NCI-H774 (cell line): ENCODE measurements at places on chromosomes 16 and 17.

DNA sequence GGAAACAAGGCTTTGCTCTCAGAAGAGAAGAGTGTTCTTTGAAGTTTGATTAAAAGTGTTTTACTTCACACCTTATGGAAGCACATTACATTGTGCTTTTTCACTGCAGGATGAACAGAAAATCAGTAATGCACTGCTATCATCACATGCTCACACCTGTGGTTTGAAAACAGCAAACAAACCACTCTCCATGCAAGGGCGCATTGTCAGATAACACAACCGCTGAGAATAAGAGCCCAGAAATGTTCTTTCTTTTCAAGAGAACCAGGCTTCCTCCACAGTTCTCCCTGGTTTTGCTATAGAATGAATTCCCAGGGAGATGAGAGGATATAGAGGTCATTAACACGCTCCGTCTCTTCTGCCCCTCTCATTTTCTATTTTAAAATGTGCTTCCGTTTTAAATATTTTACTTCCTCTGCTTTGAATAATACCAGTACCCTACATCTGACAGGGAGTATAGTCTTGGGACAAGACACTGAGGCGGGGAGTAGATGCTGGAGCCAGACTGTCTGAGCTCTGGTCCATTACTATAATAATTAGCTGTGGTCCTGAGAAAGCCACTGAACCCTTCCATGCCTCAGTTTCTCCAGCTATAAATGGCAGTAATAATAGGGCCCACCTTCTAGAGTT lies 71.6 kb downstream of the CDK5R1 start:
- no peak for DNase-seq

GRCh38 chr17:33816036-33816435 lies 439.0 kb upstream of the CCL2 start:
- DNase-seq: no peak

DNA sequence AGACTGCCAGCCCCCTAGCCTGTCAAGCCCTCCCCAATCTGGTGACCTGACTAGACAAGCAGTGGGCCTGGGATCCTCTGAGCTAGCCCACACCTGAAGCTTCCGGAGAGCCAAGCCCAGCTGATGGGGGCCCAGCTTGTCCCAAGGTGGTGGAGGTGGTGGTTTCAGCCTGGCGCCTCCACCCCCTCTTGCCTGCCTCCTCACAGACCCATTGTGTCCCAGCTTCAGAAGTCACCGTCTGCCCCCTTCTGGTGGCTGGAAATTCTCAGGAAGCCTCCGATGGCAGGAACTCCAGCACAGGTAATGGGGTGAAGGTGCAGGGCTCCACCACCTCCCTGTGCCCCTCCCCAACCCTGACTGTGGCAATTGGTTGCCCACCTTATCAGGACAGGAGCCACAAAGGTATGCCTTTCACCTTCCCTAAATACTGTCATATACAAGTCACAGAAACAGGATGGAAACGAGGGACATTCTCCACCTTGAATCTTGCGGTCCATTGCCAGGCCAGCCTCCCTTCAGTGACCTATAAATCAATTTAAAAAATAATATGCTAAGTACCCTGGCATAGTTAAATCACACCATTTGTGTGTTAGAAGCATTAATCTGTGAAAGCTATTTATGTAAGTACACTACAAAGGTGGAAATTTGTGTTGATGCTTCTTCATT lies 66.0 kb upstream of the ZNF423 start:
- peak; percentile 13 for DNase-seq

DNA sequence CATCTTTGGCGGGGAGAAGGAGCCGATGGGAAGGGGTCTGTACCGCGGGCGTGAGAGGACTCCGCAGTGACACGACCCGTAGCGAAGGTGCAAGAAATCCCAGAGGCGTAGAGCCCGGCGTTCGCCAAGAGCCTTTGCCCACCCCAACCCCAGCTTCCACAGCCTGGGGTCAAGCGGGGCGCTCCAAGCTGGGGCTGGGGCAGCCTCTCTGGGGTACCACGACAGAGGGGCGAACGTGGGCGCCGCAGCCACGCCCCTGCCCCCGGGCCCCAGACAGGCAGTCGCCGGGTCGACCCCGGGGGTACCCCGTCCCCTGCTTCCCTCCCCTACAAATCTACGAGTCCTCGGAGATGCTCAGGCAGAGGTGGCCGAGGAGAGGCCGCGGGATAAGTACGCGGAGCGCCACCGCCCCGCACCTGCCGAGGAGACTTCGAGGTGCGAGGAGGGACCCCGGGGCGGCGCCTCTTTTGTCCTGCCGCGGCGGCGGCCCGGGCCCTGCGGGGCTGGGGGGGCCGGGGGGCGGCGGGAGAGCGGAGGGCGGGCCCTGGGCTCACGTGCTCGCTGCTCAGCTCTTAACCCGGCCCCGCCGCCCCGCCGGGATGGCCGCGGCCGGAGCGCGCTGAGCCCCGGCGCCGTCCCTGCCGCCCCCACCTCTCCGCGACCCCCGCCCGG lies at the start of gene ADAM11:
TSS of gene ADAM11 (plus strand) at position 575 of the 672 bp plus-strand sequence. CDS start 212 bp downstream, outside the sequence.
- no peak for DNase-seq

- no peak for DNase-seq
Observed at GRCh38 chr16:5349670-5350517, 252.3 kb upstream of the EEF2KMT start.

DNA sequence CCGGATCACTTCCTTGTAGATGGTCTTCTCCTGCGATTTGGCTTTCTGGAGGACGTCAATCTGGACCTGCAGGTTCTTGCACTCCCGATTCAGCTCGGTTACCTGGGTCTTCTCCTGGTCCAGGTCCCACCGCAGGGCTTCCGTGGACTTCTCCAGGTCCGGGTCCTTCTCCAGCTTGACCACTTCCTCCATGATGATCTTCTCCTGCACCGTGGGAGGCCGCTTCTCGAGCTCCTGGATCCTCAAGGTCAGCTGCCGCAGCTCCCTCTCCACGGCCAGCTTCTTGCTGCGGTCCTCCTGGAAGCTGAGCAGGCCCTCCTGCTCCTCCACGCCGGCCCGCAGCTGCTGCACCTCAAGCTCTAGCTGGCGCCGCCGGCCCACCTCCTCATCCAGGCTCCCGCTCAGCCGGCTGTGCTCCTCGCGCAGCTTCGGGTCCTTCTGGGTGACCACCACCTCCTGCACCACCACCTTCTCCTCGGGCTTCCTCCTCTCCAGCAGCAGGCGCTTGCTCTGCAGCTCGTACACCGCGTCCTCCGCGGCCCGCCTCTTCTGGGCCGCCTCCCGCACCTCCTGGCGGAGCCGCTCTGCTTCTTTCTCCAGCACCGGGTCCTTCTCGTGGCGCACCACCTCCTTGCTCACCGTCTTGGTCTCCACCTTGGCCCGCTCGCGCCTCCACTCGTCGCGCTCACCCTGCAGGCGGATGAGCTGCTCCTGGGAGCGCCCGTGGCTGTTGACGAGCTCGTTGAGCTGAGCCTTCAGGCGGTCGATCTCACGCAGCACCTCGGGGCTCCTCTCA lies 8.2 kb downstream of the CDK3 start:
- no peak for DNase-seq

DNA sequence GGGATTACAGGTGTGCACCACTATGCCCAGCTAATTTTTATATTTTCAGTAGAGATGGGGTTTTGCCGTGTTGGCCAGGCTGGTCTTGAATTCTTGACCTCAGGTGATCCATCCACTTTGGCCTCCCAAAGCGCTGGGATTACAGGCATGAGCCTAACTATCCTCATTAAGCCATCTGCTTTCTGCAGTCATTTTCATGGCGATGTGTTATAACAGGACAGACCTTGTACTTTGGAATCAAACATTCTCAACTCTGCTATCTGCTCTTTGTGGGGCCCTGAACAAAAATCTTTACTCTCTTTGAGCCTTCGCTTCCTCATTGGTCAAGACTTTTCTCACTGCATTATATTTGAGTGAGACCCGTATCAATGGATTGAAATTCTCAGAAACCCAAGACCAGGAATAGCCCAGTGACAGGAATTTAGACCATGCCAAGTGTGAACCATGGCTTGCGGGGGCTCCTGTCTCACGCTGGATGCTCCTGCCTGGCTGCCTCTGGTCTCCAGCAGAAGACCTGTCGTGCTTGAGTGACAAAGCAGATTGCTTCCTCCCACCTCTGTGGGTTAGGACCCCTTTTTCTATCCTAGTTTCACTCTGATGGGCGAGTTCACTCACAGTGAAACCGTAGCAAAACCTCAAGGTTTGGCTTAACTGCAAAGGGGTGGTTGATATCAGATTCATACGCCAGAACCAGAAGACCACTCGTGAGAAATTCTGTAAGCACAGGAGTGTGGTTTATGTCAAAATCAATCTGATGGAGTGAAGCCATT lies 519.1 kb downstream of the MAF start:
- DNase-seq: no peak

DNA sequence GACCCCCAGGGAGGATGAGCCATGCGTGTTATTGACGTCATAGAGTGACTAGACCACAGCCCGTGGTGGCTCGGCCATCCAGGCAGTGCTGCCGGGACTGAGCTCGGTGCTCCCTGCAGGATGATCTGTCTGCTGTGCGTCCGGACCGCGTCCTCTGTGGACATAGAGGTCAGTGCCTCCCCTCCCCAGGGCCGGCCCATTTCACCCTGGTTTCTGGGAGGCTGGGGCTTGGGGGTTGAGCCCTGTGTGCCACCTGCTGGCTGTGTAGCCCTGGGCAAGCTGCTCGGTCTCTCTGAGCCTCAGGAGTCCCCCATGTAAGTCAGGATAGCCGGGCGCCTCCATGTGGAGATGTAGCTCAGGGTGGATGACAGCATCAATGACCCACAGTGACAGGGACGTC lies 8.3 kb downstream of the TSC2 start:
- no peak for DNase-seq

DNA sequence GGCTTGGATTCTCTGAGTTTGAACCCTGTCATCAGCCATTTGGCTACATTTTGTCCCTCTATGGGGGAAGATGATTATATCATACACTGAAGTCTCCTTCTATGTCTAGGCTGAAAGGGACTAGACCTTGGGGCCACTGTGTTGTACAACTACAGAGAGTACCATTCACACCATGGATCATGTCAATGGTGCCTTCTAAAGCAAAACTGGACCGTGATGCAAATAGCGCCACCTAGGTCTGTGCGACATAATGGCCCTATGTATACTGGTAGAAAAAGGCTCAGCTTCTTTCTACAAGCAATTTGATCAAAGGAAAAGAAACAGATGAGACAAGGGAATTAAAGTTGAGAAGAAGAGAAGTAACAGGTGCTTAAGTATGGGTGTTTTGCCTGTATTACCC lies 100.7 kb downstream of the LYRM1 start:
- peak; percentile 1 for DNase-seq

DNA sequence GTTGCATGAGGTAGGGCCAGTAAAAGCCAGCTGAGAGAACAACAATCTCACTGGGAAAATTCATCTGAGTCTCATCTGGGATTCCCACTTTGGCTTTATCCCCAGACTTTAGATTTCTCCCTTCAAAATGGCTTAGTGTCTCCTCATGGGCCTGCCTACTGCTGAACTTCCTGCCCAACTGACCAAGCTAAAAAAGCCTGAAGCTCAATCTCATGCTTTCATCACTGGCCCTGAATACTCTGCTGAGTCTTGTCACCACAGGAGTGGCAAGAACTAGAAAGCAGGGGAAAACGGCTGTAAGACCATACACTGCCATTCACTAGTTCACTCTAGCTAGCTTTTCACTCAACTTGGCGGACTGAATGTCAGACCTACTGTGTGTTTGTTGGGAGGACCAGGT lies 96.4 kb upstream of the NOG start:
- DNase-seq: no peak

DNA sequence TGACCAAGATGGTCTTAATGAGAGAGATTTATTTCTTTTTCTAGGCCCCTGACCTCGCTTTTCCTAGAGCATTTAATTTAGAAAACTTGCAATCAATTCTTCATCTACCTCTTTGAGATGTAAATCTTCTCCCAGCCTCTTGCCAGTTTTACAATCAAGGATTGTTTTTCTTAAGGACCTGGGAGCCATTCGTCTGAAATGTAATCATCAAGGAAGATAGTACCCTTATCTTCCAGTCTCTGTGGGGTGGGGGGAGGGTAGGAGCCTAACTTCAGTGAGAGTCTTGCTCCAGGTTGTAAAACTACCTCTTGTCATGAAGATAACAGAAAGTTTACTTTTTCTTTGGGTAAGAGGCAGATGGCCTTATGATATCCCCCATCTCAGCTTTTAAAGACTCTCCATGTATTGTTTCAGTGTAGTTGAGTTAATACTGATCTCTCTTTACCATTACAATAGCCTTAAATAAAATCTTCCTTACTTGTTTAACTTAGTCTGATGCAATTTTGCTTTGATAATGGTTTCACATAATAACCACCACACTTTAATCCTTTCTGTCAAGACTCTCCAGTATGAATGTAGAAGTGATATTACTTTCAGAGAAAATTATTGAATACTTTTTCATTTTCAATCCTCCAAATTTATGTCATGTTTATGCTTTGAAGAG lies 110.2 kb upstream of the CPHXL start:
- DNase-seq: no peak

DNA sequence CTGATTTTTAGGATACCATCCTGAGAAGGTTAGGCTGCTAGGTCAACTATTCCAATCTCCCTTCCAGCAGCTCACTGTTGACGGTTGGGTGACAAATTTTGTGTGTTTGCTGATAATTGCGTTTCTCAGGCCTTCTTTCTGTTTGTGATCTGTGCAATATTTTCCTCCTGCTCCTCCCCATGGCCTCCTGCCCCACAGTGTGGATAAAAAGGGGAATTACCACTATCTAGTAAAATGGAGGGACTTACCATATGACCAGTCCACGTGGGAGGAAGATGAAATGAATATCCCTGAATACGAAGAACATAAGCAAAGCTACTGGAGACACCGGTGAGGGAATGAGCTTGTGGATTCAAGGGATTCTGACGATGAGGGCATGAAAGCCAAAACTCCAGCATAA lies 9.2 kb downstream of the CHD3 start:
- DNase-seq: no peak

GRCh38 chr16:66522816-66523590 lies 26.9 kb downstream of the TK2 start:
- no peak for DNase-seq

GRCh38 chr16:66605177-66605978 lies 874 bp downstream of the CMTM3 start:
- DNase-seq: no peak

- no peak for DNase-seq
Observed at GRCh38 chr16:51773071-51773890, 622.2 kb upstream of the SALL1 start.

DNA sequence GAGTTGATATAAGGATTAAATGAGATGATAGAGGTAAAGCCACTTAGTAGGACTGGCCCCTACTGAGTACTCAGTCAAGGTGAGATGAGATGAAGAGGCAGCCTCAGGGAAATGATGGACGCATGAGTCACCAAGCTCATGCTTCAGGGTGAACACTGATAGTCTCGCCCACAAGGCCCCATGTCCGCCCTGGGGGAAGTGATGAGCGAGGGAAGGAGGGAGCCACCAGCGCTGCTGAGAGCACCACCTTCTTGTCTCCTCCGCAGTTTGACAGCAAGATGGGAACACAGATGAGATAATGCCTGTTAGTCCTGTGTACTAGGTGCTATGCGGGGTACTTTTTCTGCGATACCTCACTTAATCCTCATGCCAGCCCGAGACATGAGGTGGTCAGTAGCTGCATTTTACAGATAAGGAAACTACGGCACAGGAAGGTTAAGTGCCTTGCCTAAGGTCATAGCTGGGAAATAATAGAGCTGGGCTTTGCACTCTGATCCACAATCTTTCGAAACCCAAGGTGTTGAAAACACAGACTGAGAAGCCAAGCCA lies 383.0 kb downstream of the CPPED1 start:
- no peak for DNase-seq
